Erythroblast (primary cell): ENCODE measurements at places on chromosomes 3 and 15.
A peak's percentile ranks its signal among the peaks of the same experiment; 100 is the strongest.

GRCh38 chr3:182544542-182544941 lies 248.8 kb upstream of the ATP11B start:
- DNase-seq, result no peak

GRCh38 chr15:40328176-40328575 lies 4.7 kb downstream of the INAFM2 start:
- no peak for DNase-seq

GRCh38 chr3:52001443-52001974 lies 5.8 kb upstream of the RPL29 start:
- DNase-seq, result peak; percentile 76

DNA sequence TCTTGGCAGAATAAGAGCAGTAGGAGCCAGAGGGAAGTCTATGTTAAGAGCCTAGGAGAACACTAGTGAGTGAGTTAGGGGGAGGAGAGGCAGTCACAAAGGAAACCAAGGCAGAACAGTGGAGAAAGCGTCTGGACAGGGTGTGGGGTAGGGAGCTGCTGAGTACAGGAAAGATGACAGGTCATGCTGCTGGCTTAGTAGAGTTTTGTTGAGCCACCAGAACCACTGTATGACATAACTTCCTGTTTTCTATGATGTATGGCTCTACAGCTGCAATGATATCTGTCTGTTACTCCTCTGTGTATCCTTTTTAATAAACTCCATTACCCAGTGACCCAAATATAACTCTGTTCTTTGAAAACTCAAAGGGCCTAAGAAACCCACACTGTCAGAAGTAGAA lies 10.6 kb upstream of the STT3B start:
- DNase-seq, result no peak

DNA sequence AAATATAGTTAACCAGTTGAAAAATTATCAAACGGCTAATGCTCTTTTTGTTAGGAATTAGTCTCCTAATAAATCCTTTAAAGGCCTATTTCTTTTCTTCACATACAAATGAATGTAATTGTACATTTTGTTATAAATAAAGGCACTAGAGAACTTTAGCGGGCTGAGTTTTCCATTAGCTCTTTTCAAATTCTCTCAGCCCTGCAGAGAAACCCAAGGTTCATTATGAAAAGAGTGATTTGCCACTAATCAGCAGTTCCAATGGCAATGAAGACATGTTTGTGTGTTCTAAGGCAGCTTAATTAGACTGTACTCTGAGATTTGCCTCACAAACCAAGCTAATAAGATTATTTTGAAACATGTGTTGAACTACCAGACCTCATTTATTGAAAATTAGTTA lies 64.6 kb upstream of the P2RY1 start:
- DNase-seq, result no peak

DNA sequence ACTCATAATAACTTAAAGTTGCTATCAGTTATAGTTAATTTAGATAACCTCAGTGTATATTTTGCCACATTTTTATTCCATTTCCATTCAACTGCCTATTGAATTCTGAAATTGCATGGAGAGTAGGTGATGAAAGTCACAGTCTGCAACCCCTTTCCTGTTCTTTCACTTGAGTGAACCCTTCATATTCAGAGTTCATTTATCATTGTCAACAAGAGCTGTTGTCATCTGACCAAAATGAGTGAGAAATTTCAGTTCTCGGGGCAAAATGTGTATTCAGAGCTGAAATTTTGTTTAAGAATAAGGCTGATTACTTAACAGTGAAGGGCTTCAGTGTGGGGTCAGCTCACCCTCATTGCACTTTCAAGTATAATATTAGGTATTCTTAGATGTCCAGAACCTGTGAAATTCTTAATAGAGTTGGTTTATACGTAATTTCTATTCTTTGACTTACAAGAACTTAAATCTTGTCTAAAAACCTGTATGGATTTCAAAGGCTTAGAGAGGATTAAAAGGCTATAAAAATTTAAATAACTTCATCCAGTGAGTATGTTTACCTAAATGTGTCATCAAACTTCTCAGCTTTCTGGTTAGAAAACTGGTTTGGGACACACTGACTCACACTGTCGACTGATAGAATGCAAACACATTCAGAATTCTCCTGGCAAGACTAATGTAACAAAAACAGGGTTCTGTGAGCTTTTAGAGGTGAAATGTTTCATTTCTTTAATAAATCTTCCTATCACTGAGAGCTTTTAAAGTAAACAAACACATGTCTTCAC lies 92.2 kb downstream of the CMSS1 start:
- DNase-seq, result no peak

- no peak for DNase-seq
Measured at GRCh38 chr3:19221081-19221480, 72.8 kb downstream of the KCNH8 start.
